ENCODE measurements at places on chromosomes 7 and 10.

DNA sequence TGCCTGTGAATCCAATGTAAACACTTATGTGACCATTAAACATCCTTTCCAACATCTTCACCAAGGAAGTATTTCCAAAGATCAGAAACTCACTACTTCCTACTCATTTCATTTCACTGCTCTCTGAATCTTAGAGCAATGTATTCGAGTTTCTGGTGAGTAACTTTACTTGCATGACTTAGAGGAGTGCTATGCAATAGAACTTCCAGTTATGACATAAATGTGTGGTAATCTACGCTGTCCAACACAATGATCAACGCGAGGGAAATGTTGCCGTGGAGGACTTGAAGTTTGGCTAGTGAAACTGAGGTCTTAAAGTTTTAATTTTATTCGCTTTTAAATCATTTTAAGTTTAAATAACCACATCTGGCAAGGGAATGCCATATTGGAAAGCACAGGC lies 1326.3 kb downstream of the XPNPEP1 start:
- no peak for DNase-seq

GRCh38 chr10:80580638-80581468 lies 43.2 kb downstream of the SH2D4B start:
- DNase-seq: no peak

DNA sequence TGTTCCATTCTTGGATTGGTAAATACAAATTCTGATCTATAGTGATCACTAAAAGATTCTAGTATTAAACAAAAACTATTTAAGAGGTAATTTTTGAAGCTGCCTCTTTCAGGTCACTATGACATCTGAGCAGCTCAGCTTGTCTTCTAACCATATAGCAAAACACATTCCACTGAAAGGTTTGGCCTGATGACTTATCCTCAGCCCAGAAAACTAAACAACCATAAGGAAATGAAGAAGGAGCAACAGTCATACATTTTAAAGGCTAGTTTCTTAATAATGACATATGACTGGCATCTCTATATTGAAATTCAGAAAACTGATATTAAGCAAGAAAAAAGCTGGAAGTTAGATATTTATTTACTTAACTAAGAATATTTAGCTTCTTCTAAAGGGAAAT lies 24.6 kb downstream of the NT5C2 start:
- DNase-seq: no peak

DNA sequence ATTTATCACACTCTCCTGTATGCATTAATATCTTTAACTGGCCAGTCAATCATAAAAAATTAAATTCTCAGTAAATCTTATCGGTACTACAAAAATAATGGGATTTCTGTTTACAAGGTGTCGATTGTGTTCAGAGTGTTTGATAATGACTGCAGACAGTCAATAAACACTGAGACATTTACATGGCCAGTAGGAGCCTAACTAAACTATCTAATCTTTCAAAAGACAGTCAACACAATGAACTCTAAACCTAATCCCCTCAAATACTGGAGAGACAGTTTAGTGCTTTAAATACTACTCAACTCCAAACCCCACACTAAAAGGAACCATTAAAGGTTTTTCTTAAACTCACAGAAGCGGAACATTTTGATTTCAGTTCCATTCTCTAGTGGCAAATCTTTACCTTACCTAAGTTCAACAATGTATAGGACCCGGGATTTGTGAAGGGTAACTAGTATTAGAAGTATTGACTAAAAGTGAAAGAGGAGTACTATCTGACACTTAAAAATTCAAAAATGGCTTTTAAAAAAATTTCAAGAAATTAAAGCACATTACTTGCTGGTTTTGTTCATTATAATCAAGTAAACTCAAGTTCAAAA lies 37.3 kb upstream of the EXOC6 start:
- no peak for DNase-seq

GRCh38 chr7:50821457-50822008 lies 38.8 kb upstream of the GRB10 start:
- DNase-seq: no peak

DNA sequence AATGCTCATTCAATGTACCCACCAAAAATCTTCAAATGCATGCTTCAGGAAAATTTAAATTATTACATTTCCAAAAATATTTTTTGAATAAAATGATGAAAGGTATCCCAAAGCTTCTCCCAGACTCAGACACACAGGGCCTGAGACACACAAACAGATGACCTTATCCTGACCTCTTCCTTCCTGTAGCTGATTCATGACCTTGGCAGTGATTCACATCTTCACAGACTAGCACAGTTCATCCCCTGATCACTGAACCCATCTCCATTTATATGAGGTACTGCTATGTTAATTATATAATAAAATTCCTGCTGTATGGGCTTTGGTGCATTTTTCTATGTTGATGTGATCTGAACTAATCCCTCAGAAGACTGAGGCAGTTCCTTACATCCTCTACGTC lies 265.0 kb upstream of the GLI3 start:
- no peak for DNase-seq
